ENCODE measurements at places on chromosomes 2 and 18.
A peak's percentile ranks its signal among the peaks of the same experiment; 100 is the strongest.

DNA sequence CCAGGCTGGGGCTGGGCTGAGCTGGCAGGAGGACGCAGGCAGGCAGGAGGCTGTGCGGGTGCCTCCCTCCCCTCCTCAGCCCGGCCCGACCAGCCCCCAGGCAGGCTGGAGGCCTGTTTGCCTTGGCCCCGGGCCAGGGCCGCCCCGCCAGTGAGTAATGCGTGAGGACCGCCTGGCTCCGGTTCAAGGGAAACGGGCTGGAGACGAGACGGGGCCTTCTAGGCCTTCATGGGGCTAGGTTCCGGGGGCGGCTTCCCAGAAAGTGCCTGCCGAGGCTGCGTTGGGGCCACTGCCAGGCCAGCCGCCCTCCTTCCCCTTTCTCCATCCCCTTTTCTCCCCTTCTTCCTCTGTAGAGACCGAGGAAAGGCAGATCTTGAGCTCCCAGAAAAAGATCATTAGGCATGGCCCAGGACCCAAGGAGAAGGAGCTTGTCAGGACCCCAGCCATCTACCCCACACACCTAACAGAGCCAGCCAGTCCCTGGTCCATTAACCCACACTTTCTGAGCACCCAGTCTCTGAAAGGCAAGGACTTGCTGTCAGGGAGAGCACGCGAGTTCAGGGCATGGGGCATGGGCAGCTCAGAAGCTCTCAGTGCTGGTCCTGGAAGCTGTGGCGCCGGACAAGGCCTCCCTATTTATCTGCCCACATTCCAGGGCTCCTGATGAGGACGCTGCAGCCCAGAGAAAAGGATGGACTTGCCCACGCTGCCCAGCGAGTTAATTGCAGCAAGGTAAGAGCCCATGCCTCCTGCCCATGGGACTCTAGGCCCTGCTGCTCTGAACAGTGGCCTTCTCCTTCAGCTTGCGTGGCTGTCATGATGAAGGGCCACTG, 48.5 kb downstream of the SMAD7 start:
- DNase-seq = peak; percentile 59

DNA sequence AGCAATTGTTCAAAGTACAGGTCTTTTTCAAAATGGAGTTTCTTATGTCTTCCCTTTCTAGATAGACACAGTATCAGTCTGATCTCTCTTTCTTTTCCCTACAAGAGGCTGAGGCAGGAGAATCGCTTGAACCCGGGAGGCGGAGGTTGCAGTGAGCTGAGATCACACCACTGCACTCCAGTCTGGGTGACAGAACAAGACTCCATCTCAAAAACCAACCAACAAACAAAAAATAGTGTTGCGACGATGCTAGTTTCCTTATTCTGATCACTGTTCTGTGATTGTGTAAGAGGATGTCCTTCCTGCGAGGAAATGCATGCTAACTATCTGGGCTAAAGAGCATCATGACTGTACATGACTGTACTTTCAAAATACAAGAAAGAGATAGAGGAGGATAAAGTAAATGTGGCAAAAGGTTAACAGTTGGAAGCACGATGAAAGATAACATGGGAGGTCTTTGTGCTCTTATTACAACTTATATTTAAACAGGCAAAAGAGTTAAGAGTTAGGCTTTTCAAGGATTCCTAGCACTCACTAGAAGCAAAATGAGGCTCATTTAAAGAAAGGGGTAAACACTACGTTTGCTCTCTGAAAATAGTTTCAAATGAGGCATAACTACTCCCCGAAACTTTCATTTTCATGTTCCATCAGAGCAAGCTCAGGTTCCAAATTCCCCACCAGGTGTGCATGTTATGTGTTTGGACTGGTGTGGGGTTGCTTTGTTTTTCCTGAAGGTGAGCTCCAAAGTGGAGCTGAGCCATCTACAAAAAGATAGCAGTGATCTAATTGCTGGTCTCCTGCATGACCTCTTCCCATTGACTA, 23.8 kb downstream of the SOWAHC start:
- DNase-seq = no peak

- DNase-seq = peak; percentile 7
Measured at GRCh38 chr2:200054681-200055468, 99.5 kb downstream of the MAIP1 start.

GRCh38 chr2:158543957-158544356, 87.2 kb downstream of the PKP4 start:
- no peak for DNase-seq

- DNase-seq = peak; percentile 68
Measured at GRCh38 chr18:36895606-36896005, 66.7 kb downstream of the KIAA1328 start.

GRCh38 chr2:39127973-39128372, 7.1 kb upstream of the SOS1 start:
- no peak for DNase-seq

DNA sequence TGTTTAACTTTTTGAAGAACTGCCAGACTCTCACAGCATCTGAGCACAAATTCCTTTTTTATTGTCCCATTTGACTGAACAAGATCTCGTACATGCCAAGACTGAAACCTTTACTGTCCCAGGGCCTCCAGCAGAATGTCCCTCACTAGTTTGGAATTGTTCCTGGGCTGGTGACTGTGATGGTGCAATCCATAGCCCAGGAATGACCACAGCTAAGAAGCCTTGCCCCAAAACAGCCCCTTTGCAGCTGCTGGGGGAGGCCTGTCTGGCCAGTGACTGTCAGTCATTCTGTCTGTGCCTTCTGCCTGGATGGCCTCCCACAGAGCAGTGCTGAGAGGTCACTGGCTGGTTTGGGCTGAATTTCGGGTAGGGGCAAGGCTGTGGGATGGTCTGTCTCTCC, 184.5 kb upstream of the MSH6 start:
- DNase-seq = no peak

GRCh38 chr2:222364285-222364895, 60.0 kb upstream of the SGPP2 start:
- no peak for DNase-seq

GRCh38 chr18:69580107-69580506, 179.4 kb downstream of the DOK6 start:
- no peak for DNase-seq
